ENCODE measurements at places on chromosomes 6 and 20.

DNA sequence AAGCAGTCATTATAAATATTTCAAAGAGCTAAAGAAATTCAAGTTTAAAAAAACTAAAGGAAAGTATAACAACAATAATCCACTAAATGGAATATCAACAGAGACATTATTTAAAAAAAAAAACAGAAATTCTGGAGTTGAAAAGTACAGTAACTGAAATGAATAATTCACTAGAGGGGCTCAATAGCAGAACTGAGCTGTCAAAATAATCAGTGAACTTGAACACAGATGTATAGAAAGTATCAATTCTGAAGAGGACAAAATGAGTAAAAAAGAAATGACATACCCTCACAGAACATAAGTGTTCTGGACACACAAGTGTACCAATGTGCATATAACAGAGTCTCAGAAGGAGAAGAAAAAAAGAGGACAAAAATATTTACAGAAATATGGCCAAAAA, 191.6 kb upstream of the RUNX2 start:
- DNase-seq = no peak

DNA sequence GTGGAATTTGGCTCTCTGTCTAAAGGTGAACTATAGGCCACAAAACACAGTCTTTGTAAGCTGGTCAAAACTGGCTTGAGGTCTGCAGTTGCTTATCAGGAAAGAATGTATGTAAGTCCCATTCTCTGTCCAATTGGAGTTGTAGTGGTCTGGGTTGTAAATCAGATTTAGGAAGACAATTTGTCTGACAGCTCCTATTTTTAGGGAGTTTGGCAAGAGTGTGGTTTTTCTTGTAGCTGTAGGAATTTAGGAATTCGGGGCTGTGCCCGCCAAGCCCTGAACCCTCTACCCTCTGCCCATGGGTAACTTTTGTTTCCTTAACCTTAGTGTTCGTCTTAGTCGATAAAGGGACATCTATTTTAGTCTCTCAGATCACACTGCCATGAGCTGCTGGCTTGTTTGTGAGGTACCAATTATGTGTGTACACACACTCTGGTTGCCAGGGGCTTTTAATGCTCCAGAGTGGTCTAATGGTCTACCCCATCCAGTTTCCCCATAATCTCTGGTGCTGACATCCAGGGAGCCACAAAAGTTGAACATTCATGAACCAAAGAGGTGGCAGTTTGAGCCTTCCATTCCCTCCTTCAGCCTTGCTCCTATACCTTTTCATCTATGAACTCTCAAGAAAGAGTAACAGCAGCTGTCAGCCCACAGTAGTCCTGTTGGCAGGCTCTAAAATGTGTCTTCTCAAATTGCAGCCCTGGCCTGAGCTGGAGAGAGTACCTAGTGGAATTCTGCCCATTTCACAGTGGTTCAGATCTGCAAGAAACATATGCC, 93.0 kb downstream of the ANKRD6 start:
- no peak for DNase-seq

GRCh38 chr6:113960795-113961194, 10.2 kb downstream of the HDAC2 start:
- no peak for DNase-seq

DNA sequence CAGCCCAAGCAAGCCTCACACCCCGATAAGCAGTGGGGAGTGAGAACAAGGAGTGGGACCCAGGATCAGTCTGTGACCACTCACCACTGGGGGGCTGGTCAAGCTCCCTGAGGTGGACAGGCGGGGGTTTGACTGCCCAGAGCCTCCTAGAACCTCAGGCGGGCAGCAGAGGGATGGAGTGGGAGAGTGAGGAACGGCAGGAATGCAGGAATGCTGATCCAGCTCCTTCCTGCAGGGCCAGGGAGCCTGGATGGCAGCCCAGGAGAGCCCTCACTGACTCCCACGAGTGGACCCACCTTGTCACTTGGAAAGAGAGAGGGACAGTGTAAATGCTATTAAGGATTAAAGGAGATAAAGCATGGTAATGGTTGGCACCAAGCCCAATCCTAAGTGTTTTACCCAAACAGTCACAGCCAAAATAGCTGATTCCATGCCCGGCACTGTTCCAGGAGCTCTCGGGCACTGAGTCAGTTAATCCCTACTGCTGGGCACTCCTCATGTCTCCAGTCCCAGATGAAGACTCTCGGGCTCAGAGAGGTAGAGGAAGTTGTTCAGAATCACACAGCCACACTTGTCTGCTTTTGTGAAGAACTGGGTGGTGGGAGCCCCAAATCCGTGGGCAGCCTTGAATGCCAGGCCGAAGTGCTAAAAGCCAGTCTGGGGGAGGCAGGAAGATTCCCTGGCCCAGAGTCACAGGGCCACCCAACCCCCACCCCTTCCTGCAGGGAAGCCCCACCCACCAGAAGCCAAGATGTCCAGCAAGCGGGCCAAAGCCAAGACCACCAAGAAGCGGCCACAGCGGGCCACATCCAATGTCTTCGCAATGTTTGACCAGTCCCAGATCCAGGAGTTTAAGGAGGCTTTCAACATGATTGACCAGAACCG, 3.1 kb downstream of the MYL9 start:
- DNase-seq = no peak

DNA sequence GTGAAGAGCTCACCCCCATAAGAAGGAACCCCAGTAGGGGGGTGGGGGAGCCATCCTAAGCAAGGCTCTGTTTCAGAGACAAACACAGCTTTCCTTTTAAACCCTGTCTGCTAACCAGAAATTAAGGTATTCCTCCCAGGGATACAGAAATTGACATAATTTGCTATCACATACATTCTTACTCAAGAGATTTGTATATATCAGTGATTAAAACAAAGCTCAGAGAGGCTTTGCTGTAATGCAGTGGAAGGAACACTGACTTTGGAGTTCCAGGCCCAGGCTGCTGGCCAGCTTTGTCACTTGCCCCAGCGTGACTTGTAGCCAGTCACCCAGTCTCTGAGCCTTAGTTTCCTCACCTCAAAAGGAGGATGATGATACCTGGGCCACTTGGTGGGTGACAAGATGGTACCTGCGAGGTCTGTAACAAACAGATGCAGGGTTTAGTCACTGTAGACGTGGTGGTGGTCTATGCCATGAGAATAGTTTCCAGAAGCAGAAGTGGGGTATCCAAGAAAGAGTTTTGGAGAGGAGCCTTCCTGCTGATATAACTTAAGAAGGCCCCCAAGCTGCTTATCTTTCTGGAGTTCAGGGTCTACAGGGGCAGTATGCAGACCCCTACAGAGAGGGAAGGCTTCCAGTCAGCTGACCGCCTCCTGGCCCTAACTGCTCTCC, 3.2 kb upstream of the FOXF2 start:
- no peak for DNase-seq

DNA sequence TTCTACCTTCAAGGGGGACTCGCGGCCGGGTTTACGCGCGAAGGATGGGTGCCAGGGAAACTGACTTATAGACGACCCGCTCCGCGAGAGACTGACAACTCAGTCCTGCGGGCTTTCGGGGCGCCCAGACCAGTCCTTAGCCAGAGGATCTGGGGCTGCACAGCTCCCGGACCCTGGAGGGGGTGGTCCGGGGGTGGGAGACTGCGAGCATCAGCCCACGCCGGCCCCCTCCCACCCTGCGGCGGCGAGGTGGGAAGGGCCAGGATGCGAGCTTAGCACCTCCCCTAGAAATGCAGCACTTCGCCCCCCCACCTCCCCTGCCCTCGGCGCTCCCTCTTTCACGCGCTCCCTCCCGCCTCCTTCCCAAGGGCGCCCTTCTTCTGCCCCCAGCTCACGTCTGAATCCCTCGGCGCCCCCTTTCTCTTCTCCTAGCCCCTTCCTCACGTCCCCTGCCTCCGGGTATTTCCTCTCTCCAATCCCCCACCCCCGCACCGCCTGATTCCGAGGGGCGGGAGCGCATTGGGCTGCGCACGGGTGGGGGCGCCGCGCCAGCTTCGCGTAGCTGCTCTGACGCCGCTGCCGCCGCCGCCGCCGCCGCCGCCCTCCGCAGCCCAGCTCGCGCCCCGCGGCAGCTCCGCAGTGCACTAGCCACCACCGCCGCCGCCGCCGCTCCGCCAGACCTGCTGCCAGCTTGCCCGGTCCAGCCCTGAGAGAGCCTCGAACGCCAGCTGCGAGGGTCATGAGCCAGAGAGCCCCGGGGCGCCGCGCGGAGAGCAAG, at the start of gene SLC32A1:
Gene SLC32A1 (plus strand): TSS at position 639 of the 778 bp plus-strand sequence. CDS start 239 bp downstream, outside the sequence.
- DNase-seq = no peak

DNA sequence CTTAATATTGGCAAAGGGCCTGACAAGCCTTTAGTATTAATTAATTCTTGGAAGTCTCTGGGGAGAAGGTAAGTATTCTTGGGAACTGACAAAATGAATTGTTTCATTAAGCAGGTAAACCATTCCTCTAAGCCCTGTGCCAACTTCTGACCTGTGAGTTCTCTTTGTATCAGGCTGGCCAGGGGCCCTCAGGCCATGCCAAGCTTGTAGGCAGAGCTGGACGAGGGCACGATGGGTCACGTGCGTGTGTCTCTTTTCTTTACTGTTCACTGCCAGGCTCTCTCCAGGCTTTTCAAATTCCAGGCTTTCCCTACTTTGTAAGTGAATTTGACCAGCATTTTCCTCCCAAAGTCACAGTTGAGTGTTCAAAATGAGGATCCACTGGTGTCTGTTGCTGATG, 112.4 kb downstream of the NRN1 start:
- DNase-seq = no peak

DNA sequence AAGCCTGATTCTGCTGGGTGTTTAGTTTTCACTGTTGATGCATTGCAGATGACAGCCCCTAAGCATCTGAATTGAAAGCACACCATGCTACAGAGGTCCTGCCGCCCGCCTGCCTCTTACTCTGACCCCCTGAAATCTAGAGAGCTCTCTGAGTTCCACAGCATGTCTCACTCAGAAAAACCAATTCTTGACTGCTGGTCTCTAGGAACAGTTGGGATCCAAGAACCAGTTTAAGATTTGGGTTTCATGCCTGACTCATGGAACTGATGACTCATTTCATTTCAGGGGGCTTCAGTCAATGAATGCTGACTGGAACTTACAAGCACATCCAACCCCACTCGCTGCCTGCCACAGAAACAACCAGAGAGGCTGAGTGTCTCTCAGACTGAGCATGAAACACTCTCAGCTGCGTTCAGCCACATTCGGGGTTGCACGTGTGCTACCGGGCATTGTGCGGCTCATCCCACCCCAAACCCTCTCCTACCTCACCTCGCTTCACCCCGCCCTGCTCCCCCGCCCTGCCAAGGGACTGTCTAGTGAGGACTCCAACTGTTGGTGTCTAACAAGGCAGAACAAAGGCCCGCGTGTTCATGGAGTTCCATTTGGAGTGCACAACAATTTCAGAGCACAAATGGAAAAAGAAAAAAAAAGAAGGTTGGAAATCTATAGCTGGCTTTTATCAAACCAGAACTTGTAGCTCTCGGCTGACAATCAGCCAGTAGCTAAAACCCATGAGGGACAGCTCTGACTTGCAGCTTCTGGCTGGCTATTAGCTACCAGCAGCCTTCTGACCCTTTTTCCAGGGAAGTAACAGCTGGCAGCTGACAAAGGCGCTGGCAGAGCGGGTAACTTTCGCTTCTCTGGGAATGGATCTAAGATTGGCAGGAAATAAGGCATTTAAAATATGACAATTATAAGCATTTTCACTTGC, 20.0 kb upstream of the TRAF3IP2 start:
- DNase-seq = no peak

- no peak for DNase-seq
Measured at GRCh38 chr6:32792901-32793435, 23.8 kb downstream of the HLA-DOB start.

Measured in colonic mucosa (tissue), 4 donors.